ENCODE measurements at places on chromosomes 12 and 14.

- DNase-seq: no peak
Observed at GRCh38 chr14:73754911-73755360, 40.8 kb upstream of the PNMA1 start.

GRCh38 chr14:49052521-49052920 is 533.7 kb downstream of the RPS29 start:
- DNase-seq: no peak

- no peak for DNase-seq
Observed at GRCh38 chr12:6274231-6275221, 36.0 kb upstream of the PLEKHG6 start.

GRCh38 chr12:75969768-75970167 is 61.8 kb downstream of the PHLDA1 start:
- no peak for DNase-seq

Measured in DMS79 treated with DMSO at 0.1 percent for 48 hours (cell line).